Aorta (tissue), 5 donors: ENCODE measurements at places on chromosomes 3 and 15. TPM values are rescaled to one million over a fixed set of nuclear protein-coding genes. Genes with fewer than 3 reads are reported as not detected.
A peak's percentile ranks its signal among the peaks of the same experiment; 100 is the strongest.

DNA sequence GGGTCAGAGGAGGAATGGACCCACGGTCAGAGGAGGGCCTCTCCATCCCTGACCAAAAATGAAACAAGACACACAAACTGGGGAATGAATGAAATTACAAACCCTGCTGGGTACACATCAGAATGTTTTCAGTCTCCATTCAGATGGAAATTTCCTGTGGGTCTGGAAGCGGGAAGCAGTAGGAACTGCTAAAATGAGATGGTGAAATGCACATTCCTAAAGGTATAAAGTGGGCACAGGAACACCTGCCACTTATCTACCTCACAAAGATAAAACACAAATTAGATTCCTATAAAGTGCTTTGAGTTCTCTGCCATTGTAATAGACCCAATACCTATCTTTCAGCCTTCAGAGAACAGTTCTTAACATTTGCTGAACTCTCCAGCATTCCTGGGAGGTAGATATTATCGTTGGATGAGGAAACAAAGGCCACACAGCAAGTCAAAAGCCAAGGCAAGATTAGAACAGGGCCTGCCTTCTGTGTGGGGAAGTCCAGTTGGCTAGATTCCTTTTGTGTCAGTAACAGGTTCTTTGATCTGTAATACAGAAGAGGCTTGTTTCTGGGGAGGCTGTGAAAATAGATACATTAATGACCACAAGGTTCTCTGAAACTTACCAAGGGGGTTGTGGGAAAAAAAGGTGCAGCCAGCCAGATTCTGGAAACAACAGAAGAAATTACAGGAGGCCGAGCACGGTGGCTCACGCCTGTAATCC is 98.4 kb downstream of the IGF2BP2 start:
- no peaks in the 10 kb centered on the region for H3K36me3 ChIP-seq
- H3K27me3 ChIP-seq = no peaks in the 10 kb centered on the region
- no peak overlapping the region for H3K27ac ChIP-seq
- DNase-seq = no peak
- H3K4me3 ChIP-seq = no peak overlapping the region

- no peak overlapping the region for H3K4me3 ChIP-seq
- H3K27ac ChIP-seq = no peak overlapping the region
- H3K4me1 ChIP-seq = no peaks in the 10 kb centered on the region
- no peaks in the 10 kb centered on the region for H3K27me3 ChIP-seq
Measured at GRCh38 chr15:69021895-69022294, 7.4 kb downstream of the NOX5 start.

- no peaks in the 10 kb centered on the region for H3K27me3 ChIP-seq
- no peaks in the 10 kb centered on the region for H3K36me3 ChIP-seq
- peak; percentile 83 for DNase-seq
- H3K4me3 ChIP-seq = no peak overlapping the region
- peak overlapping the region; percentile 71 for H3K27ac ChIP-seq
Measured at GRCh38 chr3:171306631-171307030, 153.6 kb downstream of the TNIK start.

TUSC7 gene
- not detected for total RNA-seq

DNA sequence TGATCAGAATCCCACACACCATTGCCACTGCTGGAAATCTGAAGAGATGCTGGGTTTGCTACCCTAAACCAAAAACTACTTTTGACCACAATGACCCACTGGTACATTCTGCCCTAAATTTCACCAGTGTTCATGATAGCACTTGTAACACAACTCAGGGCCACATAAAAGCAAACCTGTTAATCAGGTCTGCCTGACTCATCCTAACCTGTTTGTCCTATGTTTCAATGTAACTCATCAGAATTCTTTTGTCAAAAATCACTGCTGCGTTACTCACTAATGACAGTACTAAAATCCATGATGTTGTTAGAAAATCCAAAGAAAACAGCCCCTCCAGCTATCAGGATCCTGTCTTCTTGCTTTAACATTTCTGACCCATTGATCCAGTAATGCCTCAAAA is 55.6 kb upstream of the XCR1 start:
- H3K4me3 ChIP-seq = no peak overlapping the region
- no peak overlapping the region for H3K27ac ChIP-seq
- DNase-seq = no peak
- H3K27me3 ChIP-seq = no peaks in the 10 kb centered on the region

DNA sequence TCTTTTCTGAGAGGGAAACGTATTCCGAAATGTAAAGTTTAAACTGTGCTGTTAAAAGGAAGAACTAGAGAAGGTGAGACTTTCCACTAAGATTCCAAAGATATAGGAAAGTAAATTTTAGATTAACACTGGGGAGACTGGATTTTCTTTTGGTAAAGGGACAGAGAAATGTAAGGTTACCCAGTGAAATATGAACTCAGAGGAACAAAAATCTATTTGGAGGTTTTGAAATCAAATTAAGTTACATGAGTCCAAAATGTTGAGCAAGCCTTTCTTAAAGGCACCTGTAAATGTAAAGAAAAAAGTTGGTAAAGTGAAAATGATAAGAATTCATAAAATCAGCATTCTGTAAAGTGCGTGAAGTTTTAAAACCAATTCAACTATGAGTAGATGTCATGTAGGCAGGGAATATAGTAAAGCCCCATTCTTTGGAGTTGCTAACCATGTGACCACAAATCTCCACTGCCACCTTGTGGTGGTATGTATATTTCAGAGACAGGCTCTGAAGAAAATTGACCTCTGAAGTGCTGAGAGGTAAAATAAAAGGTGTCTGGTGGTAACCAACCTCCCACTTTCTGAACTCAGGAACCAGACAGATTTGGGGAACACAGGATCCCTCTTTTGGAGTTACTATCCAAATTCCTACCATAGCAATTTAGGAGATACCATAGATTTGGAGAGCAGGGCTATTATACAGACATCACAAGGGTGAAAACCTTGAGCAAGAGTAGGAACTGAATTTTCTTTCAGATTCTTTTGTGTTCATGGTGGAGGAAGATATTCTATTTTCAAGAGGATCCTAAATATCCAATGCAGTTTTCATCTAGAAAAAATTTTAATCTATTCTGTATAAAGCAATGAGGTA is 215.3 kb downstream of the ROBO2 start:
- no peak for DNase-seq
- H3K36me3 ChIP-seq = no peaks in the 10 kb centered on the region
- no peaks in the 10 kb centered on the region for H3K27me3 ChIP-seq
- no peak overlapping the region for H3K27ac ChIP-seq

DNA sequence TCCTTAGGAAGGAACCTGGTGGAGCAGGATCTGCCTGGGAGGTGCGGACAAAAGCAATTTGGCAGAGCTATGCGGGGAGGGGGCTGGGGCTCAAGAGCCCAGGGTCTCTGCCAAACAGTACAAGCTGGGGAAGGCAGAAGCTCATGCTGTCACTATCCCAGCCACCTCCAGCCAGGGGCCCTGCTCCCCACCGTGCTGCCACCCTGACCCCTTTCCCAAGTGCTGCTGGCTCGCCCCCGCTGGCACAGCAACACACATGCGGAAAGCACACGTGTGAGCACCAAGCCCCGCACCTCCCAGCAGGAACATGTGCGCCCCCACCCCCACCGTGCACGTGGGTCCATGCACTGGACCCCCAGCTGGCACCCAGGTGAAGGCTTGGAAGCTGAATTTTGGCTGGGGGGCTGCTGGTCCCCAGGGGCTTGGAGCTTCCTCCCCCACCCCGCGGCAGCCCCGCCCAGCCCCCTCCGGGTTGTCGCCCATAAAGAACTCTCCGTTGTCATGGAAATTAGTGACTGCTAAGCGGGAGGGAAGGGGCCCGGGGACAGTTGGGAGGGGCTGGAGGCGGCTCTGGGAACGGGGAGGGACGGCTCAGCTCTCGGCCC is 742 bp downstream of the CAMKV start:
- DNase-seq = no peak
- H3K36me3 ChIP-seq = no peaks in the 10 kb centered on the region
- H3K4me1 ChIP-seq = no peaks in the 10 kb centered on the region
- H3K27ac ChIP-seq = no peak overlapping the region
- no peaks in the 10 kb centered on the region for H3K27me3 ChIP-seq

DNA sequence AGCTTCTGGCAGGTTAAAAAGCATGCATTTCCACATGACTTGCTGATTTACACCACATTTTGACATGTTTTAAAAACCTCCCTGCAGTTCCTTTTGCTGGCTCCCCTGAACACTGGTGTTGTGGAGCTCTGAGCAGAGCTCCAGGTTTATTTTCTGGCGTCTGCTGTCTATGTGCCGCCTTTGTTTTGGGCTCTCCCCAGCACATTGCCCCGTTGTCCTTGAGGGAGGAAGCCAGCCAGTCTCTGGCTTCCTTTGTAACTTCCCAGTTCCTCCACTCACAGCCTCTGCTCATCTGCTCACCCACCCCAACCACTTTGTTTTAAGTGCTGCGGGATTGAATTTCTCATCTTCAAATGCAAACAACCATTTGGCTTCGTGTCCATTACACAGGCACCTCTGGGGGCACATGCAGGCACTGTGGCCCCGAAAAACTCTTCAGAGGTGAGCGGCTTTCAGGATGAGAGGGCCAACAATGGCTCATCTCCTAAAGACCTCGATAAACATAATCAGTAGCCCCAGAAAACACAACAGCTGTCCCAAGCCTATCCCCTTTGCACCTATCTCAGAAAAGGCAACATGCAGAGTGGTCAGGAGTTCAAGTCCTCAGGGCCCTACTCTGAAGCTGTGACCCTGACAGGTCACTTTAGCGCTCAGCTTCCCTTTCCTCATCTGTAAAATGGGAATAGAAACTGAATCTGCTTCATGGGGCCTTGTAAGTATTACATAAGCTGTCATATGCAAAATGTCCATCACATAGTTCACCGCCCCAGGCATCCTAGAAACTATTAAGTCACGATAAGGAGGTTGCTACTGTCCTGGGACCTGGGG is 1.3 kb upstream of the MEF2A start:
- DNase-seq = no peak
- H3K4me3 ChIP-seq = no peak overlapping the region
- H3K27me3 ChIP-seq = no peaks in the 10 kb centered on the region
- H3K27ac ChIP-seq = peak overlapping the region; percentile 76

- no peaks in the 10 kb centered on the region for H3K27me3 ChIP-seq
- no peaks in the 10 kb centered on the region for H3K4me1 ChIP-seq
- H3K36me3 ChIP-seq = no peaks in the 10 kb centered on the region
Measured at GRCh38 chr15:29204369-29204755, 65.3 kb downstream of the NSMCE3 start.

TNFAIP8L3 gene
- total RNA-seq = 48.4 TPM

GRCh38 chr3:56957522-56957921 is 102.9 kb upstream of the SPATA12 start:
- no peaks in the 10 kb centered on the region for H3K4me1 ChIP-seq
- H3K27me3 ChIP-seq = no peaks in the 10 kb centered on the region
- H3K27ac ChIP-seq = no peak overlapping the region
- H3K4me3 ChIP-seq = no peak overlapping the region
- DNase-seq = no peak

DNA sequence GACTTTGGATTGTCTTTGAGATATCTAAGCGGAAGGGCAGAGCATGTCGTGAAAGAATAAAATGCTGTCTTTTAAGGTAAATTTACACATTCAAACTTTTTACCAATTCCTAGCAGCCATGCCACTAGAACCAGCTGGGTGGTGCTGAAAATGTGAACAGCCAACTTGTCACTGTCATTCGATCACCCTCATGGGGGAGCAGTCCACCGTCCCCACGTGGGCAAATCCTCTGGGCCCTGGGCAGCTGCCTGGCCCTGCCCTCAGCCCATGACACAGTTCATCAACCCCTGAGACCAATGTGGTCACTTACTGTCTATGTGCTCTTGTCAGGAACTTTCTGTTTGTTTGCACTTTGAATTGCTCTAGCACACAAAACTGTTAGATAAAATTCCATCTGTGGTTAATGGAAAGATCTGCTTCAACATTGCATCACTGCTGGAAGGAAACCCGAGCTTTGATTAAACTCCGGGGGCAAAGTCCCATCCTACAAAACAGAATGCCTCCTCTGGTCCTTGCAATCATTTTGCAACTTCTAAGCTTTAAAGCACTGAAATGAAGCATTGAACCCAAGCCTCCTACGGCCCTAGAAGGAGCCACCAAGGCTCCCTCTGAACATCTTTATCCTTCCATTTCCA is 50.1 kb downstream of the PCSK6 start:
- DNase-seq = no peak
- H3K27me3 ChIP-seq = no peaks in the 10 kb centered on the region
- no peak overlapping the region for H3K4me3 ChIP-seq
- H3K4me1 ChIP-seq = no peaks in the 10 kb centered on the region
- no peaks in the 10 kb centered on the region for H3K36me3 ChIP-seq
- no peak overlapping the region for H3K27ac ChIP-seq

- no peak for DNase-seq
- H3K27ac ChIP-seq = no peak overlapping the region
- no peaks in the 10 kb centered on the region for H3K27me3 ChIP-seq
- H3K4me1 ChIP-seq = peaks cover 5% of the 10 kb centered on the region
- H3K36me3 ChIP-seq = no peaks in the 10 kb centered on the region
Measured at GRCh38 chr15:64552281-64552948, 92.0 kb downstream of the ZNF609 start.

- no peak for DNase-seq
- H3K36me3 ChIP-seq = no peaks in the 10 kb centered on the region
- H3K27ac ChIP-seq = no peak overlapping the region
Measured at GRCh38 chr3:168782193-168782592, 686.5 kb upstream of the GOLIM4 start.

TP63 gene
- total RNA-seq = 0.72 TPM

DNA sequence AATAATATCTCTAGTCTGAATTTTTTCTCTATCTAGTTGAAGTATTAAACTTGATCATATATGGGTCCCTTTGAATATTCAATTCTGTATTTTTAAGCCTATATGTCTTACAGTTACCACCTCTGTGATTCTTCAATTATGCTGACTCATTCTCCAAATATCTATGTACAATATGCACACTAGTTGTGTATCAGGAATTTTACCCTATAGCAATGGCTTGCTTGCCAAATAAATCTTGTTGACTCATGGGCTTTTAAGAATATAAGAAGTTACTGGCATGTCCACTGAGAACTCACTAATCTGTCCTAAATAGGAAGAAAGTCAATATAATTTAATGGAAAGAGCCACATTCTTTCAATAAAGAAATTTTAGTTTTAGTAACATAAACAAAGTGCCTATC is 656.3 kb downstream of the RBMS3 start:
- peaks cover 5% of the 10 kb centered on the region for H3K4me1 ChIP-seq

DNA sequence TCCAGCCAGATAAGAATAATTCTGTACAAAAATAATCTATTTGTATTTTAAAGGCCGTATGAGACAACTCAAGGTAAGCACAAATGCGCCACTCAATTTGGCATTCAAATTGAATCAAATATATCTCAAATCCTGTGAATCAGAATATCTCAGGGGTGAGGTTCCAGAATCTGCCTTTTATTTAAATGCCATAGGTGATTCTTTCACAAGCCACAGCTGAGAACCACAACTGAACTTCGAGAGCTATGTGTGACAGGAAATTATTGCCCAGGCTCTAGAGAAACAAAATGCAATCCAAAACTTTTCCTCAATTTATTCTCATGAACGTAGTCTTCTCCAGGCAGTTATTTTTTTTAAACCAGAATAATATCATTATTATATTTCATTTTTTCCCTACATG is 11.9 kb downstream of the ATP8B4 start:
- H3K4me1 ChIP-seq = no peaks in the 10 kb centered on the region
- no peak overlapping the region for H3K27ac ChIP-seq
- no peak for DNase-seq

TMEM89 gene
- total RNA-seq = not detected
